ENCODE measurements at places on chromosomes 4 and X.

- DNase-seq = no peak
These were observed 22.8 kb upstream of the HADH start for GRCh38 chr4:107966903-107967302.

DNA sequence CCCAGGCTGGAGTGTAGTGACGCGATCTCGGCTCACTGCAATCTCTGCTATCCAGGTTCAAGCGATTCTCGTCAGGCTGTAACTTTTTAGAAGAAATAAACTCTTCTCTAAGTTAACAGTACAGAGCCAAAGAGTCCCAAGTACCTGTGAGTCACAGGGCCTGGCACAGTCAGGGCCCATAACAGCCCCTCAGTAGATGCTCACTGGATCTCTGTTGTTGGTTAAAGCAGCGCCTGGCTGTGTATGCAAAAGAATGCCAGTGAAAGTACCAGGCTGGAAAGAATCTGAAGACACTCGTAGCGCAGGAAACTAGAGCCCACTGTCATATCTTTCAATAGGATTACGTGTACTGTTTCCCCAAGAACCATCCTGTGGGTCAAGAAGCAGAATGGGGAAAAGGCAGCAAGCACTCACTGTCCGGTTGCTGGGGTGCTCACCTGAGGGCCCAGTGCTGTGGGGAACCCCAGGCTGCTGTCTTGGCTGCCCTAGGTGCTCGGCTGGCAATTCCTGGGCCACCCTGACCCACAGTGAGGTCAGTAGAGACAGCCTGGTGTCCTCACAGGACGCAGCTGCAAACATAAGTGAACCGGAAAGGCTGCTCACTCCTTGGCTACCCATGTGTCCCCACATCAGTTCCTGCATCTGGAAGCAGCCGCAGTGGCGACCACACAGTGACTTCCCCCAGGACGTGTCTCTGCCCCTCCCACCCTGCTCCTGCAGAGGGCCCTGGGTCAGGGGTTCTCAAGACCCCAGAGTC is 3.1 kb upstream of the SLBP start:
- DNase-seq = no peak

GRCh38 chr4:14100349-14100748 is 472.8 kb upstream of the BOD1L1 start:
- DNase-seq = no peak

GRCh38 chr4:72525938-72526337 is 43.1 kb downstream of the ADAMTS3 start:
- DNase-seq = no peak

GRCh38 chr4:2805712-2806389 is 13.0 kb downstream of the SH3BP2 start:
- DNase-seq = no peak

GRCh38 chrX:139559383-139560042 is 29.0 kb downstream of the F9 start:
- DNase-seq = peak; percentile 30

- DNase-seq = no peak
These were observed 793 bp downstream of the GRIA3 start for GRCh38 chrX:123184866-123185276.

DNA sequence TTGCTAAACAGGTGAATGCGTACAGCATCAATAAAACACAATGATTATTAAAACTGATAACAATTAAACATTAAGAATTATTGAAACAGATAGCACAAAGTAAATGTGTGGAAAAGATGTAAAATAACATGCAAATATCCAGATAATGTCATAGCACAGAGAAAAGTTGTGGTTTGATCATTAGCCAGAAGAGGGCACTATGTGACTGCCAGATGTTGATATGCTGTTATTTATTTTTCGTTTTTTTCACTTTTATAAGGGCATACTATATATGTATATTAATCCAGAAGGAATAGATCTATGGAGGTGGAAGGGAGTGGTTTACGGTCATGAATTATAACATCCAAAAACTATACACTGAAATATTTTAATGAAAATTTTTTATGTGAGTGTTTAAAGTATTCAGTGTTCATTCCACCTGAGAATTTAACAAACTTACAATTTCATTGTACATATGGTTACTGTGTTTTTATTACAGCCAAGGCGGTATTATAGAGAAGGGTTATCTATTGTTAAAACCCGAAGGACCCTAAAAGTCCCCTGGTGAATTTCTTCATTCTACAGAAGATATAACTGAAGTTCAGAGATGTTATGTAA is 211.9 kb upstream of the UGT8 start:
- peak; percentile 5 for DNase-seq

DNA sequence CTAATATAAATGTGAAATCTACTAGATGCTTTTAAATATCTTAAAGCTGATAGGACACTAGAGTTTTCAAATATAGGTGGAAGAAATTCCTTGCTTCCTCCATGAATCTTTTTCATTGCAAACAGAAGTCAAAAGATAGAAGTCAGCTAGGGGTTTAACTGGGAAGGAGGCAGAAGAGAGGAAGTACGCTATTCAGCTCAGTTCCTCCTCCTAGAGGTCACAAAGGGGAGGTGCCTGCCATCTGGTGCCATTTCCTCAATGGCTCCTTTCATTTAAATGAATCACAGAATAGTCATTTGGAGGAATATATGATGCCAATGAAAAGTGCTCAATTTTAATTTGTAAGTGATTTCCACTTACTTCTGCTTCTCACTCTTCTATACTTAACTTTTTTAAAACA is 8.5 kb downstream of the COL25A1 start:
- no peak for DNase-seq

- DNase-seq = no peak
These were observed 176.4 kb downstream of the NLGN4X start for GRCh38 chrX:6052111-6052745.
